ENCODE measurements at places on chromosomes 5 and 9.

DNA sequence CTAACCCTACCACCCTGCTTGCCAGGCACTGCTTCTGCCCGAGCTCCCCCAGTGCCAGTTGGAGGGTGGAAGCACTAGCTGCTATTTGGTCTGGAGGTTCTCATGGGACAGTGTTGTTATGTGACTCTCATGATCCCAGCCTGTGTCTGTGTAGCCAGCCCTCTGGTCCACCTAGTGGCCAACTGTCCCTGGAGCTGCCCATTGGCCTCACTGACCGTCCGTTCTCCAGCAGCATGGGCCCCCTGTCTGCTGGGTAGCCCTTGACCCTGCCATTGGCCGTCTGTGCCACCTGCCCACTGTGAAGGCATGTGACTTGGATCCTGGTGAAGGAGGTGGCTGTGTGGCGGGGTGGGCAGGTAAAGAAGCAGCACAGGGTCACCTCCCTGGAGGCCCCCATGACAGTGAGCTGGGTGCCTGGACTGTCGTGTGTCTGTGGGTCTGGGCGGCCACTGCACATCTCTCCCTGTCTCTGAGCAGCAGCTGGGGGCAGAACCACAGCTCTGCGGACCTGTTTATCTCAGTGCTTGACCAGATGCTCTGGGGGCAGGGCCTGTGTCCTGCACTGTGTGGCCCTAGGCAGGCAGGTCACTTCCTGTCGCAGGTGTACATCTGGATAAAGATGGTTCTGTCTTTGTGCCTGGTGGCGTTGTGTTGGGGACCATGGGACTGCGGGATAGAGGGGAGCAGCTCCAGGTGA, 11.4 kb downstream of the PHF2 start:
- peaks cover 8% of the 10 kb centered on the region for H3K36me3 ChIP-seq
- H3K4me1 ChIP-seq: peaks cover 52% of the 10 kb centered on the region
- H3K4me3 ChIP-seq: no peak overlapping the region
- no peaks in the 10 kb centered on the region for H3K27me3 ChIP-seq
- DNase-seq: no peak

GRCh38 chr5:173577817-173578216, 38.6 kb downstream of the BOD1 start:
- H3K4me3 ChIP-seq: no peak overlapping the region
- peaks cover 4% of the 10 kb centered on the region for H3K4me1 ChIP-seq
- no peak for DNase-seq
- H3K27ac ChIP-seq: no peak overlapping the region
- peaks cover 26% of the 10 kb centered on the region for H3K27me3 ChIP-seq

DNA sequence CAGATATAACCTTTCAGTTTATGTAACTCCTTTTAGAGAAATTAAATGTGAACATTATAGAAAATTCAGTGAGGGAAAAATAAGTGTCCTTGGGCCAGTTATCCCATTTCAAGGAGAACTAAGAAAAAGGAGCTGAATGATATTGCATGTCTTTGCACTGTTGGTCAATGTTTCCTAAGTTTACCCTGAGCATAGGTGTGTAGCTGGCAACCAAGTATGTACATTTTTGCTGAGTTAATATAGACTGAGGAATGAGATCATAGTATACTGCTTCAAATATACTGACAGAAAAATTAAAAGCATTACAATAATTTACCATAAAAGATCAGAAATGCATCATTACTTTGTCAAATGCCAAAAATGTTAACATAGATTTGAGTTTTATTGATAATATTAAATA, 2128.7 kb upstream of the C9orf72 start:
- no peak overlapping the region for H3K27ac ChIP-seq
- H3K4me1 ChIP-seq: no peaks in the 10 kb centered on the region
- H3K4me3 ChIP-seq: no peak overlapping the region
- DNase-seq: no peak
- H3K27me3 ChIP-seq: no peaks in the 10 kb centered on the region

- no peak for DNase-seq
- H3K4me3 ChIP-seq: no peak overlapping the region
- peaks cover 50% of the 10 kb centered on the region for H3K36me3 ChIP-seq
- H3K4me1 ChIP-seq: peaks cover 17% of the 10 kb centered on the region
- no peak overlapping the region for H3K27ac ChIP-seq
Measured at GRCh38 chr5:674630-675011, 18.5 kb downstream of the TPPP start.

DNA sequence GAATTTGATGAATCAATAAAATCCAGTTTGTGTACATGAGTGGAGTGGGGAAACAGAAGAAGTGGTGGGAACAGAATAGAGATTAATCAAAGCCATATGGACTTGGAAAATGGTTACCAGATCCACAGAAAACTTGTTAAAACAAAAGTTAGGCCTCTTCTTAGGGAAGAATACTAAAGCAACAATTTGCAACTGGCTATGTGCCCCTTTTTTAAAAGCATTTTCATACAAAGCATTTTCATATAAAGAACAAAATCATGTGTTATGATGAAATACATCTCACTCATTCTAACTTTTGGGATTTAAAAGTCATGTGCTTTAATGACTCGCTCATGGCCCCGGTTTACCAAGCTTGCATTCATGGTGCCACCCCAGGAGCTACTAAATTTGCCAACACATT, 276.9 kb downstream of the EFNA5 start:
- H3K27me3 ChIP-seq: no peaks in the 10 kb centered on the region
- H3K4me1 ChIP-seq: peaks cover 31% of the 10 kb centered on the region
- H3K36me3 ChIP-seq: peaks cover 5% of the 10 kb centered on the region
- no peak overlapping the region for H3K4me3 ChIP-seq
- H3K27ac ChIP-seq: no peak overlapping the region

GRCh38 chr9:8750639-8751051, 951.1 kb upstream of the DMAC1 start:
- peaks cover 7% of the 10 kb centered on the region for H3K27me3 ChIP-seq
- no peak overlapping the region for H3K4me3 ChIP-seq

DNA sequence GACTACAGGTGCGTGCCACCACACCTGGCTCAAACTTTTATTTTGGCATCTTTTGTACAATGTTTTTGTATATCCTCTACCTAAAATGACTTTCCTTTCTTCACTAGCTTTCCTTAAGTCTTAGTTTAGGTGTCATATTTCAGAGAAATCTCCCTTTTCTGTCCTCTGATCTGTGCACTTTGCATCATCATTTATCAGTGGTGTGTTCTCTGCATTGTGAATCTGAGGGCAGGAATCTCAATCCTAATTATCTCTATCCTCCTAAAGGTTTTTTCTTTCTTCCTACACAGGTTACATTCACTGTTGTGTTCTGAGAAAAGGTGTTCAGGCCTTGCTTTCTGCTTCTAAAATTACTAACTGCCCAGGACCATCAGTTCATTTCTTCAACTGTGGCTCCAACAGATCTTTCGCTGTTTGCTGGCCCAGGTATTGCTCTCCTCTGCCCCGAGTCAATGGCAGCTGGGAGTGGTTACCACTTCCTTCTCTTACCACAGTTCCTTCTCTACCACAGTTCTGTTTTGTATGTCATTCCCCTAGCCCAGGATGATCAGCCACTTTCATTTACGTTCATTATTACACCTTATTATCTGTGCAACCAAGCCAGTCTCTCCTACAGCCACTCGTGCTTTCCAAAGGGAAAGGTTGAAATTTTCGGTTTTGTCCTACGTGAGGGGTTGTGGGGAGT, 14.0 kb downstream of the TGFBR1 start:
- H3K4me3 ChIP-seq: peak overlapping the region; percentile 81
- peaks cover 16% of the 10 kb centered on the region for H3K36me3 ChIP-seq
- no peaks in the 10 kb centered on the region for H3K27me3 ChIP-seq
- peak; percentile 36 for DNase-seq
- peaks cover 59% of the 10 kb centered on the region for H3K4me1 ChIP-seq
- peak overlapping the region; percentile 78 for H3K27ac ChIP-seq

- no peaks in the 10 kb centered on the region for H3K4me1 ChIP-seq
- H3K27ac ChIP-seq: no peak overlapping the region
- DNase-seq: no peak
- no peaks in the 10 kb centered on the region for H3K36me3 ChIP-seq
Measured at GRCh38 chr5:9888501-9888901, 258.4 kb upstream of the TAS2R1 start.

DNA sequence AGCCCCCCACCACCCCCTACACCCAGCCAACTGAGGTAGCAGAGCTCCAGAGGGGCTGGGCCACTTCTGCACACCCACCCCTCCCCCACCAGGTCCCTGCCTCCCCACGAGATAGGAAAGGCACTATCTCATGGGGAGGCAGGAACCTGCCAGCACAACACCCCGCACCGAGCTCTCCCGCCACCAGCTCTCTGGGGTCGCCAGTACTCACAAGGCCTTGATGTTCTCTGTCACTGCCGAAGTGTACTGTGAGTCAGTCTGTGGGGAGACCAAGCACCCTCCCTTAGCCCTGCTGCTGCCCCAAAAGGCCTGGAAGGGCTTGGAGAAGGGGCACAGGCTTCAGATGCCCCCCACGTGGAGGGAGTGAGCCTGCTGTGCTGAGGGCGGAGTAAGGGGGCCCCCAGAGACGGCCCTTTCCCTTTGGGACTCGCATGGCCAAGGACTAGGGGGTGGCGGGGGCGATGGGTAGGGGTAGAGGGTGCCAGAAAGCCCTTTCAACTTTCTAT, 5.9 kb downstream of the MGAT4B start:
- no peaks in the 10 kb centered on the region for H3K27me3 ChIP-seq
- H3K27ac ChIP-seq: no peak overlapping the region
- no peak overlapping the region for H3K4me3 ChIP-seq
- peaks cover 37% of the 10 kb centered on the region for H3K4me1 ChIP-seq
- peaks cover 43% of the 10 kb centered on the region for H3K36me3 ChIP-seq

DNA sequence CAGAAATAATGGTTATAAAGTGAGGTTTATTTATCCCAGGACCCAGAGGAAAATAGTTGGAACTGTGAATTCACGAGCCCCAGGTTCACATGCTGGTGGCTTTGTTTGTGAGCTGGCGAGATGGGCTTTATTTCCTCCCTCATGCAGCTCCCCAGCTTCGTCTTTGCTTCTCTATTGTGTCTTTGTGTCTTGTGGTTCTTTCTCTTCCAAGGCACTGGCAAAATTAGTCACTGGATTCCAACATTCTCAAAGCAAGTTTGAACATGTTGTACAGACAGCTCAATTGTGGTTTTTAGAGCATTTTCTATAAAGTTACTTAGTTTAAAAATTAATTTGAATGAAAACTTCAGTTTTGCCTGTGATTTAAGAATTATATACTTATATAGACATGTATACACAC, 7.2 kb downstream of the NDUFS6 start:
- peak overlapping the region; percentile 7 for H3K27ac ChIP-seq
- no peak overlapping the region for H3K4me3 ChIP-seq
- peaks cover 20% of the 10 kb centered on the region for H3K4me1 ChIP-seq
- no peaks in the 10 kb centered on the region for H3K27me3 ChIP-seq

GRCh38 chr9:137067860-137068538, 2.4 kb downstream of the SAPCD2 start:
- H3K4me3 ChIP-seq: peak overlapping the region; percentile 78
- peak; percentile 81 for DNase-seq
- no peaks in the 10 kb centered on the region for H3K27me3 ChIP-seq
- peaks cover 8% of the 10 kb centered on the region for H3K36me3 ChIP-seq
- H3K27ac ChIP-seq: peak overlapping the region; percentile 62
- peaks cover 10% of the 10 kb centered on the region for H3K4me1 ChIP-seq

DNA sequence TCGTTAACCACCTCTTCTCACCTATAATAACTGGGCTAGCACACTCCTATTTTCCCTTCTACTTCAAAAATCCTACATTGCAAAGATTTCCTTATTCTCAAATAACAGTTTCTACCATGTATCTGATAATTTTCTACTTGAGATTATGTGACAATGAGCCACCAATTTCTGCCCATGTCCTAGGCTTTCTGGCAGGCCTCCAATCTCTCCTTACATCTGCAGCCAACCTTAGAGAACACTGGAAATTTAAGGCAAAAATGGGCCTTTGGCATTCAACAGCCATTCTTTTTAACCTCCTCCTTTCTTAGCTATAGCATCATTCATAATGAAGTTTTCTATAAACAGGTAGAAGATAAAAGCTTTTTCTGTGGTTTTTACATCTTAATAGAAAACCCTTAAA, 225.1 kb downstream of the ARRDC3 start:
- no peak for DNase-seq
- no peaks in the 10 kb centered on the region for H3K36me3 ChIP-seq
- H3K27me3 ChIP-seq: no peaks in the 10 kb centered on the region
- H3K27ac ChIP-seq: no peak overlapping the region

DNA sequence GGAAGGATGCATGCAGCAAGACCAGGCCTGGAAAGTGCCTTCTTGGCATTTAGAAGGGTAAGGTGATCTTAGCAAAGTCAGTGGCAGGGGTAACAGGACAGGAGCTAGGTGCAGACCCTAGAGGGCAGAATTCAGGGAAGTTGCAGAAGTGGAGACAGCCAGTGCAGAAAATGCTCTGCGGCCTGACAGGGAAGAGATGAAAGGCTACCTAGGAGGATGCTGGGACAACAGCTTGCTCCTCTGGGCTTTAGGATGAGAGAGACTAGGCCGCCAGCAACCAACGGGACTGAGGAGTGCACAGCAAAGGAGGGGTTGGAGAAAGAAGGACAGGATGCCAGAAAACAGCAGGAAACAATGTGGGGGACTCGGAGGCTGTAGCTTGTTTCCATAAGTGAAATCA, 219.9 kb downstream of the FSTL4 start:
- H3K27me3 ChIP-seq: peaks cover 51% of the 10 kb centered on the region
- H3K36me3 ChIP-seq: no peaks in the 10 kb centered on the region
- no peak for DNase-seq
- no peaks in the 10 kb centered on the region for H3K4me1 ChIP-seq
- no peak overlapping the region for H3K27ac ChIP-seq

- H3K4me3 ChIP-seq: no peak overlapping the region
- no peaks in the 10 kb centered on the region for H3K27me3 ChIP-seq
- no peaks in the 10 kb centered on the region for H3K36me3 ChIP-seq
- no peaks in the 10 kb centered on the region for H3K4me1 ChIP-seq
- DNase-seq: no peak
Measured at GRCh38 chr9:70222354-70222753, 36.4 kb upstream of the SMC5 start.

Data from effector memory CD8-positive, alpha-beta T cell (primary cell).